ENCODE measurements at places on chromosomes 5 and 9. TPM values are rescaled to one million over a fixed set of nuclear protein-coding genes. Genes with fewer than 3 reads are reported as not detected.
A peak's percentile ranks its signal among the peaks of the same experiment; 100 is the strongest.

DNA sequence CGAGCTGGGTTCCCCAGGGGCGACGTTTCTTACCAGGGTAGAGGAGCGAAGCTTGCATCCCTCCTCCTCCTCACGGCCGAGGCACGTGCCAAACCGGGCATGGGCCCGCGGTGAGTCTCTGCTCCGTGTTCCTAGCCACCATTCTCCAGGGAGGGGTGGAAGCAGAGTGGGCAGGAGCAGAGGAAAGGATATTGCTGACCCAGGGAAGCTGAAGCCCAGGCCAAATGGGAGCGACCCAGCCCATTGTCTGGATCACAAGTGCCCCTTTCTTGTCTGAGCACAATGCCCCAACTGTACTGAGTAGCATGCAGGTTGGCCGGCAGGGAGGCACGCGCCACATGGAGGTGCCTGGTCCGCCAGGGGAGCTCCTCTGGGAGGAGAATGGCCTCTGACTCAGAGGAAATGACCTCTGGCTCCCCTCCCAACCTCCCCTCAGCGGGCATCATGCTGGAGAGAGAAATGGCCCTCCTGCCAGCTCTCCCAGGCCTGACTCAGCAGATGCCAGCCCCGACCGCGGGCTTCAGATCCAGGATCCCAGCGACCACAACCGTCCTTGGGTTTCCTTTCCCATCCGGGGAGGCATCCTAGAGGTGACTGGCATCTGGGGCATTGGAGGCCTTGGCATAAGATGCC is 1.1 kb downstream of the PRR7 start:
- peak; percentile 99 for DNase-seq

GRCh38 chr5:86837610-86838009 is 219.9 kb downstream of the COX7C start:
- DNase-seq = no peak

Gene TMEM174
- total RNA-seq = not detected

DNA sequence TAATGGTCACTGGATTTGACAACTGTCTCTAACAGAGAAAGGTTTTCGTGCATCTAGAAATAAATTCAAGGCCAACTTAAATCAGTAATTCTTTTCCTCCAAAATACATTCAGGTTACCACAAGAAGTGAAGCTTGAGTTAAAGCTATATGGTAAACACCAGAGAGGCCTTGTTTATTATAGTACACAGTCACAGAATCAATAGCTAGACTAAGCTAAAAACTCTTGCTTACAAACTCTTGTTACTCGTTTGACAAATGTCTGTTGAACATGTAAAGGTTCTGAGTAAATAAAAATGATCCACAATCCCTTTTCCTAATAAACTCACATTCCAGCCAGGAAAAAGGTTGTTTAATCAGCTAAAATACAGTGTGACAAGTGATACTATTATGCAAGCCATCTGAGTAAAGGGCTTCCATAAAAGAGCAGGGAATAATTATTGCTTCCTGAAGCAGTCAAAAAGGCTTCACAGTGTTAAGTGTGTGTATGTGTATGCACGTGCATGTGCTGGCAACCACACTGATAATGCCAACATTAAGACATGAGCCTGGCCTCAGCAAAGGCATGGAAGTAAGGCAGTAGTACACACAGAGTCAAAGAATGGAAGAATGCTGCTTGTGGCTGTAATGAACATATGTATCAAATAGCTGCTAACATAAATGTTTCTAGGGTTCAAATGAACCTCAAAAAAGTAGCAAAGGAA is 12.8 kb downstream of the PTAR1 start:
- DNase-seq = no peak

GRCh38 chr9:124299515-124300090 is 41.9 kb downstream of the NEK6 start:
- DNase-seq = no peak

- no peak for DNase-seq
These were observed 281.4 kb downstream of the CWC27 start for GRCh38 chr5:65050140-65050539.

DNA sequence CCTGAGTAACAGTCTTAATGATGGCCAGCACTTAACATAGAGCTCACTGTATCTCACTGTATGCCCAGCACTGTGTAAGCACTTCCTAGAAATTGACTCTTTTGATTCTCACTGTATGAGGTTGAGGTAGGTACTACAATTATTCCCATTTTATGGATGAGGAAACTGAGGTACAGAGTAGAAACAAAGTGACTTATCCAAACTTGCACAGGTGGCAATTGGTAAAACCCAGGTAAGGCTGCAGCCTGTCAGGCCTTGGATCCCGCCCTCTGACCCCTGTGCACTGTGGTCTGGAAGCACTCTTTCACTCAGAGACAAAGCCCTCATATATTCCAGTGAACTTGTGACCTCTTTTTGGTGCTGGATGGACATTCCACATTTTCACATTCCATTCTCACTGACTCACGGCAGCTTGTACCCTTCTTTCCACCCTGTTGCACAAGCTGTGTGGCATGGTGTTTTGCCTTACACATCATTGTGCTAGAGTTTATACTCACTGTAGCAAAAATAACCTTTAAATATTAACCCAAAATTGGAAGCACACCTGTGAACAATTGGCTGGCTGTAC is 21.7 kb downstream of the ANKRD55 start:
- DNase-seq = peak; percentile 83

Gene TYRP1
- 3.8 TPM for total RNA-seq

DNA sequence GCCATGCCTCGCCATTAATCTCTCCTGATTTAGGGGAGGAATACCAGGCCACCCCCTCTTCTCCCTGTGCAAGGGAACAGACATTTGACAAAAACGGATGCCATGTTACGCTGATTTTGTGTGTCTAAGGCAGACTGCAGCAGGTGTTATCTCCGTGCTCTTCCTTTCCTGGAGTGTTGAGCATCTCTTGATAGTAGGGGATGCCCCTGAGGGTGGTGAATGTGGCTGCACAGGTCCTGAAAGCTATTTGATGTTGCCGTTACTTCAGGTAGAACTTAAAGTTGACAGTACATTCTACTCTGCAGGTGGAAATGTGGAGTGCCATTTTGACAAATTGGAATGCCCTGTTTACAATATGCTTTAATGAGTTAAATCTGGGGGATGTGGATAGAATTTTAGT is 21.5 kb downstream of the TENT4A start:
- no peak for DNase-seq

GRCh38 chr5:107282061-107282460 is 388.7 kb downstream of the EFNA5 start:
- DNase-seq = no peak

Gene PAEP
- not detected for total RNA-seq

DNA sequence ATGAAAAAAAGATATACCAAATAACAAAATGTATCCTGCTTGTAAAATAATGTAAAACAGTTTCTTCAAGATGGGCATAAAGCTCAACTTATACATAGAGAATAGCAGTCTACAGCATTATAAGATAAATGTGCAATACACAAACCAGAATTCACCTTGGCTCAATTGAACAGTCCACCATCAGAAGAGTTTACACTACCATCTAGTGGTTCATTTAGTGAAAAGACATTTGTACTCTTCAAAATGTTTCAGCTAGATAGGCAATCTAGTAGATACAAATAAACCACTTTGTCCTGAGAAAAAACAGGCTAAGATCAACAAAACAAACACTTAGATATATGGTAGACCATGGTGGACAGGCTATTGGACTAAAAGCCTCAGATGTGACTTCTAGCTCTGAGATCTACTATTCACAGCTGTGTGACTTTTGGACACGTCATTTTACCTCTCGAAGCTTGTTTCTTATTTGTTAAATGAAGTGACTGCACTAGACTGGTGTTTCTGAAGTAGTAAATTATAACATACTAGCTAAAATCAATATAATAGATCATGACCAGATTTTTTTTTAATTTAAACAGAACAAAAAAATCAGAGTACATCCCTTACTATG is 22.1 kb upstream of the TPD52L3 start:
- DNase-seq = no peak

GRCh38 chr5:10524376-10525123 is 39.3 kb upstream of the ANKRD33B start:
- peak; percentile 89 for DNase-seq

DNA sequence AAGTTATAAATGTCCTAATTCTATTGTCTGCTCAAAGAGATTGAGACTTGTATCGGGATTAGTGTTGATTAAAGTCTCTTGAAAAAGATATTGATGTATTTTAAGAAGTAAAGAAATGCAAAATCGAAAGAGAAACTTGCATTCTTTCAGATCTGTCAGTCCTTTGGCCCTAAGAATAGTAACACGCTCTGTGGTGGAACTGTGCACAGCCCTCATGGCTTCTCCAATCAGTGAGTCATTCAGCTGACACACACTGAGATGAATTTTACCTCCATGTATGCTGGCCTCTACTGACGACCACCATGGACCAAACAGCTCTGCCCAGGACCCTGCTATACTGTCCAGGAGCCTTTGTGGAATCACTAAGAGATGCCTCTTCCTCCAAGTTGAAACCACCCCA is 232.4 kb downstream of the ESM1 start:
- DNase-seq = peak; percentile 34

GRCh38 chr5:31783086-31783645 is 144.2 kb downstream of the PDZD2 start:
- DNase-seq = no peak

Gene PCA3
- not detected for total RNA-seq

DNA sequence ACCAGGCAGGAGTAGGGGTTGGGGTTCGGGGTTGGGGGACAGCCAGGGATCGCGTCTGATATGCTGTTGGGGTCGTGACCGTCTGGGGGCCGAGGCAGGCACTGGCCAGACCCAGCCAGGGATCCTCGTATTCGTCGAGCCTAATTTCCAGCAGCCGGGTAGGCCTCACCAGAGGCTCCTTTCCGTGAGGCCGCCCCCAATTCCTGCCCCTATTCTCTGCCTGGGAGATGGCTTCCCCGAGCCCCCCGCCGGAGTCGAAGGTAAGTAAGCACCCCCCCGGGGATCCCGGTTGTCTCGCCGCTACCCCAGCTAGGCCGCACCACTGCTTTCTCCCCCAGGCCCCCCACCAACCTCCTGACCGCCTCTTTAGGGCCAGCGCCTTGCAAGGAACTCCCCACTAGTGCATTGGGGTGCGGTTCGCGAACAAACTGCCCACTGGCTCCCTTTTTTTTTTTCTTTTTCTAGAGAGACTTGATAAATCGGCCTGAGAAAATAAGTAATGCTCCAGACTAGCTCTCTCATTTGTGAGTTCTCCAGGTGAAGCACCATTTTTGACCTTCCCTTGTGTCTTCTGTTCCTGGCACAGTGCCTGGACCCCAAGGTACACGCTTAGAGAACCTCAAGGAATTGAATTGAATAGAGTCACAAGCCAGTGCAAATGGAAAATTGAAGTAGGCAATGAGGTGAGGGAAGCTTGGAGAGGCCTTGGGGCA is 435 bp downstream of the ZNF189 start:
- no peak for DNase-seq

GRCh38 chr5:6143523-6143922 is 234.8 kb downstream of the MED10 start:
- DNase-seq = no peak

Gene LVRN
- not detected for total RNA-seq

Gene INSL6
- total RNA-seq = not detected

DNA sequence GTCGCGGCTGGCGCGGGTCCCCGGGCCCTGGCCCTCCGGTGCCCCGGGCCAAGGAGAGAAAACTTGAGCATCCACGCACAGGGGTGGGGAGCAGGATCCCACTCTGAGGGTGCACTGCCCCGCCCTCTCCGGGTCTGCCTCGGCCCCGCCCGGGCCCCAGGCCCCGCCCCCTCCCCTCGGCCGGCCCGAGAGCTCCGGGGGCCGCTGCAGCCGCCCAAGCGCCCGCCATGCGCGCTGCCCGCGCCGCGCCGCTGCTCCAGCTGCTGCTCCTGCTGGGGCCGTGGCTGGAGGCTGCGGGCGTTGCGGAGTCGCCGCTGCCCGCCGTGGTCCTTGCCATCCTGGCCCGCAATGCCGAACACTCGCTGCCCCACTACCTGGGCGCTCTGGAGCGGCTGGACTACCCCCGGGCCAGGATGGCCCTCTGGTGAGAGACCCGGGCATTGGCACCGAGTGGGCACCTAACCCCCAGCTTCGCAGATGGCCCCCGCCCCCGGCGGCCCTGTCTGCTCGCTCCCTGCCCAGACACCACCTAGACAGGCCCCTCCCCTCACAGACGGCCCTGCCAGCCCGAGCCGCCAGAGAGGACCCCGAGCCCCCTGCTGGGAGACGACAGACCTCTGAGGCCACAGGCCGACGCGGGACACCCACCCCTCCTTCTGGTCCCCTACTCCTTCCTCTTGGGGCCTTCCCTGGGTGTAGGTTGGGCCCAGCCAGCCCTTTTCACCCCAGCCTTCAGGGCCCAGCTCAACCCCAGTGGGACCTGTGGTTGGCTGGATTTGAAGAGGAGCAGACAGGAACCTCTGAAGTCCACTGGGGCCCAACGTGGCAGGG is at the start of gene CERCAM:
TSS of gene CERCAM (plus strand) at position 207 of the 831 bp plus-strand sequence. CDS start at position 228, 21 bp downstream.
- no peak for DNase-seq

DNA sequence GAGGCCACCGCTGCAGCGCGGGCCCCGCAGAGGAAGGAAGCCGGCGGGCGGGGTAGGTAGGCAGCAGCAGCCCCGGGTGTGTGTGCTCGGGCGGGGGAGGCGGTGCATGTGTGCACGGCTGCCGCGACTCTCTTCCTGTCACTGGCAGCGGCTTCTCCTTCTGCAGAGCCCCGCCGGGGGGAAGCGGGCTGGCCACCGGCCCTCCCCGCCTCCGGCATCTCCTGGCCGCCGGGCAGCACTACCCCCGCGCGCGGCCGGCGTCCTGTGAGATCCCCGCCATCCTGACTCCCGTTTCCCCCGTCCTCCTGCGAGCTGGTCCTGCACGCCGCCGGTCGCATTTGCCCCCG is 315 bp downstream of the PIK3R1 start:
- no peak for DNase-seq

DNA sequence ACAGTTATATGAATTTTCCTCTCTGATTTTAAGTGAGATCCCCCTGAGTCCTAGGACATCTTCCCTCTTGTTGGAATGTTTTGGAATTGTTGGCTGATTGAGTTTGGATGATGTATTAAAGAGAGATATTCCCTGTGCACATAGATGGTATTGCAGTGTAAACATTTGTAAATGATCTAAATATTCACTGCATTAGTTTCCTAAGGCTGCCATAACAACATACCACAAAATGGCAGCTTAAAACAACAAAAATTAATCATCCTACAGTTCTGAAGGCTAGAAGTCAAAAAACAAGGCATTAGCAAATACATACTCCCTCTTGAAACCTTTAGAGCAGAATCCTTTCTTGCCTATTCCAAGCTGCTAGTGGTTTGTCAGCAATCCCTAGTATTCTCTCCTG is 38.0 kb upstream of the MROH2B start:
- no peak for DNase-seq

GRCh38 chr5:59542851-59543820 is 350.4 kb downstream of the PDE4D start:
- peak; percentile 69 for DNase-seq

- no peak for DNase-seq
These were observed 197.1 kb upstream of the HMHB1 start for GRCh38 chr5:143614831-143615230.

- no peak for DNase-seq
These were observed 21.3 kb downstream of the PTBP3 start for GRCh38 chr9:112312139-112312538.

DNA sequence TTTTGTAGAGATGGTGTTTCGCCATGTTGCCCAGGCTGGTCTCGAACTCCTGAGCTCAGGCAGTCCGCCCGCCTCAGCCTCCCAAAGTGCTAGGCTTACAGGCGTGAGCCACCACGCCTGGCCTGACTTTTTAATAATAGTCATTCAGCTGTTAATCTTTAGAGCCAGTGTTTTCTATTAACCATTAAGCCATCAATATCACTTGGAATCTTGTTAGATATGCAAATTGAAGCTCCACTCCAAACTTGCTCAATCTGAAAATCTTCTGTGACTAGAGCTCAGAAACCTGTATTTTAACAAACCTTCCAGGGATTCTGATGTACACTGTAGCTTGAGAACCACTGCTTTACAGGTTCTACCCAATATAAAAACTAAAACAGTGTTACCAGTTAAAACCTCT is 113.5 kb downstream of the CDC42SE2 start:
- no peak for DNase-seq

Gene NDOR1
- total RNA-seq = 4.9 TPM

Gene NFIL3
- 7.5 TPM for total RNA-seq

All from H4 (cell line).